ENCODE measurements at places on chromosomes 2 and 18. TPM values are rescaled to one million over a fixed set of nuclear protein-coding genes. Genes with fewer than 3 reads are reported as not detected.
A peak's percentile ranks its signal among the peaks of the same experiment; 100 is the strongest.

- H3K4me3 ChIP-seq, result no peak overlapping the region
- no peaks in the 10 kb centered on the region for H3K36me3 ChIP-seq
- no peaks in the 10 kb centered on the region for H3K27me3 ChIP-seq
- no peaks in the 10 kb centered on the region for H3K4me1 ChIP-seq
These were observed 138.9 kb downstream of the DYSF start for GRCh38 chr2:71592181-71592711.

DNA sequence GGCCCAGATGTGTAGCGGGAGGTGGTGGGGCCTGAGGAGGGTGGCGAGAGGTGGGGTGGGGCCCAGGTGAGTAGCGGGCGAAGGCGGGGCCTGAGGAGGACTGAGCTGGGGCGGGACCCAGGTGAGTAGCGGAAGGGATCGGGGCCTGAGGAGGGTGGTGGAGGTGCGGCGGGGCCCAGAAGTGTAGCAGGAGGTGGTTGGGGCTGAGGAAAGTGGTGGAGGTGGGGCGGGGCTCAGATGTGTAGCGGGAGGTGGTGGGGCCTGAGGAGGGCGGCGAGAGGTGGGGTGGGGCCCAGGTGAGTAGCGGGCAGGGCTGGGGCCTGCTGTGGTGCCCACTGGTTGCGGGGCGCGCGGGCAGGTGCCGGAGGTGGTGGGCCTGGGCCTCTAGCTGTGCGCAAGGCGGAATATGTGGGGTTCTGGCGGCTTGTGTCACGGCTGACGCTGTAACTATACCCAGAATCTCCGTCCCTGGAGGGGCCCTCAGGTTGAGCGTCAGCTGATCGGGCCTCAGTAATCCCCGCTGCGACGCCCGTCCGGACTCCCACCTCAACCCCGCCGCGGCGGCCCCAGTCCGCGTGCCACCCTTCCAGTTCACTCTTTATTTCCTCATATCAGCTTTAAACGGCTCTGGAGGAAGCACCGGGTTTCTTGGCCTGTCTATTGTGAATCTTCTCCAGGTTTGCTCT is 866 bp upstream of the SF3B6 start:
- peak overlapping the region; percentile 87 for H3K27ac ChIP-seq
- H3K4me1 ChIP-seq, result peaks cover 7% of the 10 kb centered on the region
- H3K27me3 ChIP-seq, result no peaks in the 10 kb centered on the region

GYPC gene
- 92.7 TPM for total RNA-seq

CLASP1 gene
- 56.9 TPM for total RNA-seq

Measured in psoas muscle (tissue), 8 donors.